ENCODE measurements at places on chromosomes 11 and 22.
A peak's percentile ranks its signal among the peaks of the same experiment; 100 is the strongest.

DNA sequence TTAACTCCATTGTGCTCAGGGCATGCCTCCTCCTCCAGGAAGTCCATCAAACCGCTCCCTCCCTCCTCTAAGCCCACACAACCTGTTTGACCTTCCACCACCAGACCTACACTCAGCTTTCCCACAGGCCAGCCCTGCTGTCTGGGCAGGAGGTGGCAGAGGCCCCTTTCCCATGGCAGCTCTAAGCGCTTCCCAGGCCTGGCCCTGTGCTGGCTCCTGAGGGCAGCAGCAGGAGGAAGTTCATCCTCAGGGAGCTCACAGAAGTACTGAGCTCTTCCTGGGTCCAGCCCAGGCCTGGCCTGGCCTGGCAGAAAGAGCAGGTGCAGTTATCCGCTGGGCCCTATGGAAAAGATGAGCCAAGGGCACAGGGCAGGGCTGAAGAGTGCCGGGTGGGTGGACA is 31.4 kb downstream of the ARAP1 start:
- no peak for DNase-seq

DNA sequence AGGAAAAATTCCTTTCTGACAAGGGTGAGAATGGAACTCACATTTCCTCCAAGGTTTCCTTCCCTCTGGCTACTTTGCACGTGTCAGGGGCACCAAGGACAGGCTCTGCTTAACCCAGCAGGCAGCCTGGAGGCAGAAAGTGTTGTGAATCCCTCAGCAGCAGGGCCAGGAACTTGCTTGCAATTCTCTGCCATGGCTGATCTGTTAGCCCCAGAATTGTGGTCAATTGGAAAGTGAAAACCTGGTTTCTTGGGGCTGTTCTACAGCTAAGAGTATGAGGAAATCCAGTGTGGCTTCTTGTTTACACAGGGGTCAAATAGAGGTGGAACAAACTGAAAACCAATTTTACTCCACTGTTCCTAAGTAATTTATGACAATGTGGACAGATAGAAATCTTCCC is 38.3 kb upstream of the CEP295 start:
- DNase-seq = peak; percentile 35

DNA sequence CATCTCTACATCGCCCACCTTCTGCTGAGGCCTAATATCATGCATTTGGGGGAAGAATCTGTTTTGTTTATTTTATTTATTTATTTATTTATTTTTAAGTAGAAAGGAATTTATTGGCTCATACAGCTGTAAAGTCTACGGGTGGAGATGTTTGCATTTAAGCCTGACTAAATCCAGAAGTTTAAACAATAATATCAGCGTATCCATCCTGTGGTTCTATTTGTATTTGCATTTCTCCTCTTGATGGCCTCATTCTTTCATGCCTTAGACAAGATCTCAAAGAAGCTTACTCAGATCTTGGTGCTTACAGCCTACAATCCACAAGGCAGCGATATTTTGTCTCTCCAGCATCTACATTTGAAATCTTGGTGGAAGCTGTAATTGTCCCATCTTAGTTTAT is 67.1 kb upstream of the CARD18 start:
- no peak for DNase-seq

DNA sequence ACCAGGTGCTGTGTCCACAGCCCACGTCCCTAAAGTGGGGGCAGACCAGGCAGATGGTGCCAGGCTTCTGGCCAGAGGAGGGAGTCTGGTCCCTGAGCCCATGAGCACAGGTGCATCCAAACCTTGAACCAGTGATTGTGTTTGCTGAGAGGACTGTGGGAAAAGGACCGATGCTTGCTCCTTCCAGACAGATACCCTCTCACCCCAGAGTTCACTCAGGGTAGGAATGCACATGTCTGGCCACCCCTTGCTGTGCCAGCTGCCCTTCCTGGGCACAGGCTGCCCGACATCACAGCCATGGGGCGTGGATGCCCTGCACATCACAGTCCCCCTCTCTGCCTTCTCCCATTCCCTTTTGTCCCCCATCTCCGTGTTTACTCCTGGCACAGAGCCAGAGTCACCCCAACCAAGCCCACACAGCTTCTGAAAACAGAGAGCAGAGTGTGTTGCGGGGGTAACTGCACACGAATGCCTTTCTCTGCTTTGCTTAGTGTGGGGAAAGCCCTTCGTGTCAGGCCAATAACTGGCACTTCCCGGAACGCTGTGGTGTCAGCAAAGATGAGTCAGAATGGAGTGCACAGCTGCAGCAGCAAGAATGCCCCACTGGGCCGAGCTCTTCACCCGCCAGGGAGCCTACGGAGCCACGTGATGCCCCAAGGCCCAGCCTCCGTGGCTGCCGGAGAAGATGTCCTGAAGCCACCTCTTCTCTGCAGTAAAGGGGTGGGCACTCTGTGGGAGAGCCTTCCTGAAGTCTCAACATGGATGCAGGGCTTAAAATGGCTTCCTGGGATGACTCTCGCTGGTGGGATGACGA is 7.6 kb downstream of the CARS1 start:
- DNase-seq = no peak

GRCh38 chr11:68840661-68841653 is 759 bp downstream of the CPT1A start:
- DNase-seq = peak; percentile 31

DNA sequence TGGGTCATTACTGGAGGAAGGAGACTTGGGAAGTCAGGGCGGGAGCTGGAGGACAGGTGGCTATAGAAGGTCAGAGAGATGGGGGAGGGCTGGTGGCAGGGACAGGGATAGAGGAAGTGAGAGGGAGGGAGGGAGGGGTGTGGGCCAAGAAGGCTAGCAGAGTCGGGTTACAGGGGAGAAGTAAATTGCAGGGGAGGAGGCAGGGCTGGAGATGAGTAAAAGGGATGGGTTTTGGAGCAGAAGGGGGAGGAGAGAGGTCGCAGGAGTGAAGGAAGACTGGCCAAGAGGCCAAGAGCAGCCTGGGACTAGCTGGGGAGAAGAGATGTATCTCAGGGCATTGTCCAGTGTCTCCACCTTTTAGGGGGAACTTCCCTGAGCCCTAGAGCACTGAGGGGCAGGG is 33.0 kb downstream of the LRRC10B start:
- peak; percentile 68 for DNase-seq

GRCh38 chr22:43376765-43377547 is 33.8 kb upstream of the SCUBE1 start:
- DNase-seq = no peak

DNA sequence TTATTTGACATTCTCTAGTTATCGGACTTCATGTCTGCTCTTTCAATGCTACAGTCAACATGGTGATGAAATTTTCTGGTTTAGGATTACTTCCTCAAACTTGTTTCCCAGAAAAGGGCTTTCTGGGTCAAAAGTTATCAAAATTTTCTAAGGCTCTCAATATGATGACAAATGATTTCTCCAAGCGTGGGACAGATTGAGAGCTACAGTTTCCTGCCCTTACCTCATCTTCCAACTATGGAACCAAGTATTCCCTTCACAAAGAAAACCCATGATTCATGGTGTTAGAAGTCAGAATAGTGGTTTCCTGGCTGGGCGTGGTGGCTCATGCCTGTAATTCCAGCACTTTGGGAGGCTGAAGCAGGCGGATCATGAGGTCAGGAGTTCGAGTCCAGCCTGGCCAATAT is 17.8 kb downstream of the MYO18B start:
- no peak for DNase-seq

- DNase-seq = no peak
Measured at GRCh38 chr11:8833568-8834315, 77.2 kb upstream of the AKIP1 start.

DNA sequence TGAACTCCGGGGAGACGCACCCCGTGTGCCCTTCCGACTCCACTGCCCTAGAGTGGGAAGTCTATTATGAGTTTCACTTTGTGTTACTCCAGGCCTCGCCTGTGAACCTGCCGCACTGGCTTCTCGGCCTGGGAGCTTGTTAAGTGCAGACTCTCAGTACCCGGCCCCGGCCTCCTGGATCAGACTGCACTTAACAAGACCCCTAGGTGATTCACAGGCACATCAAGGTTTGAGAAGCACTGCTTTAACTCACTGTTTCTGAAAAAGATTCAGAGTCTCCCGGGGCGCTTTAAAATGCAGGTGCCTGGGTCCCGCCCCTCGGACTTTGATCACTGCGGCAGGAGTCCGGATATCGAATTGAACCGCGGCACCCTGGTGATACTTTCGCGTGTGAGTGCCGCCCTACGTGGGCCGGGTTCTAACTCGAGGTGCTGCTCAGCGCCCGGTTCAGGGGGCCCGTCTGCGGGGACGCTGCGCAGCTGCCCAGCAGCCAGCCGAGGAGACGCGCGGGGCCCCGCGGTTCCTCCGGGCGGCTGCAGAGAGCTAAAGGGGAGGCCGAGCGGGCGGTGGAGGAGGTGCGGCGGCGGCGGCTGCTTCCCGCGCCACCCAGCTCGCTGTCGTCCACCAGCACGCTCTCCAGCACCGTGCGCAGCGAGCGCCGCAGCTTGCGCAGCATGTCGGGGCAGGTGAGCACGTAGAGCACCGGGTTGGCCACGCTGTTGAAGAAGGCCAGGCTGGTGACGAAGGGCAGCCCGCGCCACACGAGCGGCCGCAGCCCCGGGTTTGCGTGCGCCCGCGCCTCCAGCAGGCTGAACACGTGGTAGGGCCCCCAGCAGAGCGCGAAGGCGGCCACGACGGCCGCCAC is 3.4 kb downstream of the PTGDR2 start:
- DNase-seq = no peak

DNA sequence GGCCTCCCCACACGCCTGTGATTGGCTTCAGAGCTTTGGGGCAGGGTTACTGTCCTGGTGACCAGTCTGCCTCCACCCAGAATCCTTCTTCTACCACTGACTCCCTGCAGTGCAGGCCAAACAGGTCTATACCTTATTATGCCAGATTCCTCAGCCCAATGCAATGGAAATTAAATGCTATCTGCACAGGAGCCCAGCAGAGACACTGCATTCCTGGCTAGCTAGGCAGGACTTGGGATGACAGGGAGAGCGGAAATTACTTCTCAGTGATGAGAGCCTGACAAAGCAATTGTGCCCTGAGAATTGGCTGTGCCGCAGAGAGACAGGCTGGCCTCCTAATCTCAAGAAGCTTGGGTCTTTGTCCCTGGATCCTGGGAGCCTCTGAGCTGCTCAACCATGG is 143.8 kb upstream of the NCAM1 start:
- DNase-seq = no peak

DNA sequence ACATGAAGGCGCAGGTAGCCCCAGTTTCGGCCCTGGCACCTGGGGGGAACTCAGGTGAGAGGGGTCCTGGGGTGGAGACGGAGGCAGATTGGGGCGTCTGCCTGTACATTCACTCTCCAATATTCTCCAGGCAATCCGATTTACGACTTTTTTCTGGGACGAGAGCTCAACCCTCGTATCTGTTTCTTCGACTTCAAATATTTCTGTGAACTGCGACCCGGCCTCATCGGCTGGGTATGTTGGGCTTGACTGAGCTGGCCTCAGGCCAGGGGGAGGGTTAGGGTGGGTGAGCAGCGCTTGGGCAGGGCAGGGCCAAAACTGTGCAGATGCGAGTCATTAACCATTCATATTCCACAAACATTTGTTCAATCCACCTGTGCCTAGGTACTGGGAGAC is 1.7 kb downstream of the TM7SF2 start:
- DNase-seq = no peak

DNA sequence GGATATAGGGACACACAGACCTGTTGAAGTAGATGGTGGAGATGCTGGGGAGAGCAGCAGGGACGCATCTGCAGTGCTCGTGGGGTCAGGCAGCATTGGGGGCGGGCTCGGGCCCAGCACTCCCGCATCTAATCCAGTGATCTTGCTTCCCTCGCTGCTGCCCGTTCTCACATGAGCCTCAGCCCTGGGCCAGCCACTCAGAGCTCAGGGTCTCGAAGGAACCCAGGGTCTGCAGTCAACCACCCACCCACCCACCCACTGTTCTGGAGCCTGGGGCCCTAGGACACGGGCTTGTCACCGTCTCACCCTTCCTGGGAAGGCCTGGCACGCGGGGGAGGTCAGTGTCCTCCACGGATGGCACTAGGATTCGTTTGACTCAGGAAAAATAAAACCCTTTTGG is 406.0 kb downstream of the TBC1D22A start:
- DNase-seq = no peak

GRCh38 chr22:50376085-50376651 is 33.0 kb downstream of the PPP6R2 start:
- no peak for DNase-seq

DNA sequence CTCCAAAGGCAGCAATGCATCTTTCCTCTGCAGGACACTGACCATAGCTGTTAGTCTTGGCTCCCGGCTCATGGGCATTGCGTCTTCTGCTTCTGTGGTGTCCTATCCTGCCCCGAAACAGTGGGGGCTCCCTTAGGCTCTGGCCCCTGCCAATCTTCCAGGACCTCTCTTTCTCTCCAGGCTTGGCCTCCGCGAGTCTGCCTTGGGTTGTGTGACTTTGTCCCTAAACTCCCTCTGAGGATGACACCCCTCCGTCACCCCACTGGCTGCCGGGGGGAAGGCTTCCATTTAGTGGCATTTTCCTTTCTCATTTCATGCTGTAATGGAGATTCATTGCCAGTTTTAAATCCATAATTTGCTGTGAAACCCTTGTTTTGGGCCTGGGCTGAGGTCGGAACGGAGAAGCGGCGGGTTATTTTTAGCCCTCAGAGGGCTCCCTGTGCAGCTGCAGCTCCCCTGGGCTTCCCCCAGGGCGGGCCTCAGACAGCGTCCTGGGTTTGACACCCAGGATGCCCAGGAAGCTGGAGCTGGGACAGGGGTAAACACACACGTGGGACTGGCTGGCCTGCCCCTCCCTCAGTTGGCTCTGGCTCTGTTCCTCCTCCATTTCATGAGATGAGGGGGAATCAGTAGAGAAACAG is 156.1 kb downstream of the ST3GAL4 start:
- no peak for DNase-seq

GRCh38 chr11:120564573-120565311 is 53.2 kb downstream of the GRIK4 start:
- DNase-seq = peak; percentile 6

DNA sequence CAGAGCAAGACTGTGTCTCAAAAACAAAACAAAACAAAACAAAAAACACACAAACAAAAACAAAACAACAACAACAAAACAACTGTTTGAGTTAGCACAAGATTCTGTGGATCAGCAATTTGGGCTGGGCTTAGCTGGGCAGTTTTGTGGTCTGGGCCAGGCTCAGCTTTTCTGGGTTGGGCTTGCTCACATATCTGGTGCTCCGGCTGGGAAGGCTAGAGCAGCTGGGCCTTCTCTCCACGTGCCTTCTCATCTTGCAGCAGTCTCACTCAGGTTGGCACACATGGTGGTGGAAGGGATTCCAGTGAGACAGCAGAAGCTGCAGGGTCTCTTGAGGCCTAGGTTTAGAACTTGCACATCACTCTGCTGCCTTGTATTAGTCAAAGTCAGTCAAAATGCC is 35.7 kb downstream of the EIF3F start:
- no peak for DNase-seq

- no peak for DNase-seq
Measured at GRCh38 chr11:91926965-91927364, 297.7 kb upstream of the FAT3 start.
